ENCODE measurements at places on chromosomes 16 and 17. TPM values are rescaled to one million over a fixed set of nuclear protein-coding genes. Genes with fewer than 3 reads are reported as not detected.

Gene CTF1
- total RNA-seq, result 0.21 TPM

Gene KCNJ18
- total RNA-seq, result not detected

Gene SLC38A8
- total RNA-seq, result not detected

Gene KCNH6
- total RNA-seq, result 0.02 TPM

Gene FAAP100
- 16.1 TPM for total RNA-seq

Gene TNFRSF17
- not detected for total RNA-seq

Gene MT1A
- 30.3 TPM for total RNA-seq

Gene GRB2
- 106 TPM for total RNA-seq

Gene PSME3IP1
- 108 TPM for total RNA-seq

Gene NPIPA8
- 1.1 TPM for total RNA-seq

Gene ADAD2
- total RNA-seq, result not detected

Gene OR1A1
- total RNA-seq, result not detected

Gene ANKRD40CL
- not detected for total RNA-seq

Gene SPATA33
- 17.1 TPM for total RNA-seq

Gene LITAFD
- not detected for total RNA-seq

Gene SLC9A5
- 1.6 TPM for total RNA-seq
